Activated naive CD4-positive, alpha-beta T cell (primary cell): ENCODE measurements at places on chromosomes 1 and 21.

- no peak for DNase-seq
Observed at GRCh38 chr21:33394260-33394659, 9.0 kb upstream of the IFNGR2 start.

DNA sequence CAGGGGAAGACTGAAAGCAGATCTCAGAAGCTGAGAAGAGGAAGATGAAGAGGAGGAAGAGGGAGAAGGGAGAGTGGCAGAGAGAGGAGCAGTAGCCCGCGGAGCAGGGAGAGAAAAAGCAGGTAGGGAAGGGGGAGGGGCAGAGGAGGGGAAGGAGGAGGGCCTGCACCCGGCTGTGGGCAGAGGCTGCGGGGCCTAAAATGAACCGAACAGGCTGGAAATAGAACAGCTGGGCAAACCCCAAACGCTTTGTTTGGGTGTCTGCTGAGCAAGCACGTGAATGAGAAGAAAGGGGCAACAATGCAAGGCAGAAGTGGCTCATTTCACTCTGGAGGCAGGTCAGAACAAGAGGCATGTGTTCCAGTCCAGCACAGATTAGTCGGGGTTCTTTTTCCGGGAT, 33.5 kb downstream of the KCNC4 start:
- DNase-seq: no peak

GRCh38 chr1:151106894-151107293, 36.3 kb downstream of the GABPB2 start:
- DNase-seq: no peak

DNA sequence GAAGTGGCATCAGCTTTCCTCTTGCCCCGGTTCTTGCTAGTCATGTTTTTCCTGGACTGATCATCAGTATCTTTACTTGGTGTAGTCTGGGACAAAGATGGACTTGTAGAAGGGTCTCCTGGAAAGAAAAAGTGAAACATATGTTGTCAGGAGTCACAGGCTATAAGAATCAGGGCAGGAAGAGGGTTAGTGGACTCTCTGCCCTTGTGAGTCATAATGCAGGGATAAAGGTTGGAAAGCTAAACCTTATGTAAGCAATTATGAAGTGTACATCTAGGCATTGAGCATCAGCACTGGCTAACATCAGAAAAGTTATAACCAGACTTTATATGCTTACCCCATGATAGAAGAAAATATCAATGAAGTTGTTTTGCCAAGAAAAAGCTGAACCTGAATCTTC, 51.2 kb downstream of the XKR8 start:
- no peak for DNase-seq

GRCh38 chr1:226589008-226589733, 40.6 kb downstream of the STUM start:
- DNase-seq: no peak

DNA sequence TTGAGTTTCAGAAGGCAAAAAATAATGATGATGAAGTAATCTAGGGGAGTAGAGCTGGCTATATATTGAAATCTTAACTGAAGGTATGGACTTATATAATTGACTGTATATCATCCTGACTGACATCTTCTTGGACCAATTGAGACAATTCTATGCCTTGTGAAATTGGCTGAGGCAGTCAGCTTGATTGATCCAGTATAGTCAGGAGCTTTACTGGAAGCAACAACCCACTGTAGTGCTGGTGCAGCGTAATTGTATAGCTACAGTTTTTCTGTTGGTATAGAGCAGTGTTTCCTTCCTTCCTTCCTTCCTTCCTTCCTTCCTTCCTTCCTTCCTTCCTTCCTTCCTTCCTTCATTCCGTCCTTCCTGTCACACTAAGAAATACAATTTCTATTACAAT, 268.0 kb downstream of the NUF2 start:
- DNase-seq: no peak

DNA sequence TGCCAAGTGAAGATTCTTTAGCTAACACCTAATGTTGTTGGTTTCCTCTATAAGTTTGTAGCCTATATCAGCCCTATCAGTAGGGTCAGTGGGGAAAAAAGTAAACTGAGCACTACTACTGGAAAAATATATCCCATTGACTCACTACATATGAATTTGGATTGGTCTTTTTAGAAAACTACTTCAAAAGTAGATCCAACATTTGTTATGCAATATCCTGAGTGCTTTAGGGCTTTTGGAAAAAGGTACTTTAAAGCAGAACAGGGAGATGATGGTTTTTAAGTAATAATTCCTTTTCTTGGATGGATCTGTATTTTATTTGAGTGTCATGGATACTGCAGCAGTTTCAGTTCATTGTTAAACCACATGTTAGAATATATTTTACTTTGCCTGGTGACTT, 7.1 kb downstream of the C1orf21 start:
- no peak for DNase-seq

DNA sequence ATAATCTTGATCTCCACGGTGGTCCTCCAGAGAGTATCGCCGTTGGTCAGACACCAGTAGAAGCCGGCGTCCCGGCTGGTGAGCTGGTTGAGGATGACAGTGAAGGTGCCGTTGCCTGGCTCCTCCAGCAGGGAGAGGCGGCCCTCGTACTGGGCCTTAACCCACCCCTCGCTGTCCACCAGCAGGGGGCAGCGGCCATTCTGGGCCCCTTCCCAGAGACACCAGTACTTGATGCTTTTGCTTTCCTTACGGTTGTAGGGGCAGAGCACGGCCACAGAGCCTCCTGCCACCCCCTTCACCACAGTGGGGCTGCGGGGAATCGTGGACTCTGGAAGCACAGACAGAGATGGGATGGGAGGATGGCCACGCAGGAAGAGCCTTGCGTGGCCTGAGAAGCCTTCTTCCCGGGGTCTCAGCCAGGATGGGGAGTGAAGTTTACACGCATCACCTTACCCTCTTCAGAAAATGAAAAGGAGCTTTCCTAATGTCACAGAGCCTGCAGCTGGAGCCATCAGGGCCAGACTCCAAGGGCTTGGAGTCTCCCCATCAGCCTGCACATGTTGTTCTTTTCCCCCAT, 10.7 kb downstream of the PIGR start:
- DNase-seq: peak; percentile 16

- DNase-seq: no peak
Observed at GRCh38 chr21:39610703-39611102, 2.0 kb upstream of the B3GALT5 start.

- no peak for DNase-seq
Observed at GRCh38 chr1:59061876-59062275, 235.0 kb upstream of the FGGY start.

DNA sequence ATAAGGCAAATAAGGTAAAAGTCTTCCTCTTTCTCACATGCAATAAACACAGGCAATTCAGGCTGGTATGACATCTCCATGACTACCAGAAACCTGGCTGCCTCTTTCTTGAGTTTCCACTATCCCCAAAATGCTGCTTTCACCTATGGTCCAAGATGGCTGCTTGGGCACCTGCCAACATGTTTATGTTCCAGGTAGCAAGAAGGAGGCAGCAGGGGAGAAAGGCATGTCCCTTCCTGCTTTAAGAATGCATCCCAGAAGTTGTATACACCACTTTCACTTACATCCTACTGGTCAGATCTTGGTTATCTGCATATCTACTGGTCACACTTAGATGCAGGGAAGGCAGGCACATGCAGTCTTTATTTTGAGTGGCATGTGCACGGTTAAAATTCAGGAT, 19.4 kb upstream of the ACOT11 start:
- no peak for DNase-seq

DNA sequence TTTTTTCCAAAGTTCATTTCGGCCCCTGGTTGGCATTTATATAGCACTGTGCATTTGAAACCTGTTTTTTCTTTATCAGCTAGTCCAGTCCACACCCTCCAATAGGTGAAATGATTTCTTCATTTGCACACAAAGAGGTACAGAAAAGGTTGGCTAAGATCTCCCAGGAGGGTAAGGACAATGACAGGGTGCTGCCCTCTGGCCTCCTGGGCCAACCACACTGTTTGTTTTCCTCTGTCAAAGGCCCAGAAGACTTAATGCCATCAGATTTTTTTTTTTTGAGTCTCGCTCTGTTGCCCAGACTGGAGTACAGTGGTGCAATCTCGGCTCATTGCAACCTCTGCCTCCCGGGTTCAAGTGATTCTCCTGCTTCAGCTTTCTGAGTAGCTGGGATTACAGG, 70.1 kb upstream of the EFHD2 start:
- DNase-seq: no peak
